Brain (organoid and tissue), 16 donors: ENCODE measurements at places on chromosomes 2 and 18.

- DNase-seq: no peak
Observed at GRCh38 chr18:361100-361732, 93.4 kb upstream of the THOC1 start.

DNA sequence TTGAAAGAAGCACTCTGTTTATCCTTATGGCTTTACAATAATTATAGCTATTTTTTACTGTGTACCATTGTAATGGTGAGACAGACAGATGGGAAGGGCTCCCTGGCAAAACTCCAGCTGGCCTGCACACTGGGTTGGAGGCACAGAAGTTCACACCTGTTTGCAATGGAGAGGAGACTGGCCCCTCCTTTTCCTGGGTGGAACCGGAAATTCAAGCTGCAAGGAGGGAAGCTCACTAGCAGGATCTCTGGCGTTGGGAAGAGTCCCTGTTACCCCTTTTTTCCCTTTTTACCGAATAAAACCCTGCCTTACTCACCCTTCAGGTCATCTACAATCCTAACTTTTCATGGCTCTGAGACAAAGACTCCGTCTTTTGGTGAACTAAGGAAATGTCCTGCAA lies 100.3 kb upstream of the TFPI start:
- DNase-seq: no peak

GRCh38 chr18:79525556-79526467 lies 130.1 kb downstream of the NFATC1 start:
- peak; percentile 53 for DNase-seq

GRCh38 chr2:29373870-29374269 lies 258.7 kb downstream of the CLIP4 start:
- no peak for DNase-seq

GRCh38 chr2:184425083-184425482 lies 173.2 kb upstream of the ZNF804A start:
- no peak for DNase-seq

- DNase-seq: no peak
Observed at GRCh38 chr2:10597956-10598355, 91.8 kb downstream of the NOL10 start.

DNA sequence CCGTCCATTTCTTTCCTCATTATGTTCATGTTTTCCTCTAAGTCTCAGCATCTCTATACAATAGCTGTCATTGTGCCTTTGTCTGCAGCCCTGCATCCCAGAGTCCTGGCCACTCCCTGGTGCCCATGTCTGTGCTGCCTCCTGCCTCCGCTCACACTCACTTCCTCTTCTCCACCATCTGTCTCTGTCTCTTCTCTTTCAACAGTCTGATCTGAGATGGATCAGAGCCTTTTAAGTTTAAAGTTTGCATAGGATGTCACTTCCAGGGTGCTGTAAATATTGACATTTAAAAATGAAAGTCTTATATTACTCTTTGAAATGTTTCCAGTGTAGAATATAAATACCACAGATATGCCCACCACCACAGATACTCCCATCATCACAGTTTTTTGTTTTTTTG lies 42.7 kb downstream of the UBE2F start:
- no peak for DNase-seq

DNA sequence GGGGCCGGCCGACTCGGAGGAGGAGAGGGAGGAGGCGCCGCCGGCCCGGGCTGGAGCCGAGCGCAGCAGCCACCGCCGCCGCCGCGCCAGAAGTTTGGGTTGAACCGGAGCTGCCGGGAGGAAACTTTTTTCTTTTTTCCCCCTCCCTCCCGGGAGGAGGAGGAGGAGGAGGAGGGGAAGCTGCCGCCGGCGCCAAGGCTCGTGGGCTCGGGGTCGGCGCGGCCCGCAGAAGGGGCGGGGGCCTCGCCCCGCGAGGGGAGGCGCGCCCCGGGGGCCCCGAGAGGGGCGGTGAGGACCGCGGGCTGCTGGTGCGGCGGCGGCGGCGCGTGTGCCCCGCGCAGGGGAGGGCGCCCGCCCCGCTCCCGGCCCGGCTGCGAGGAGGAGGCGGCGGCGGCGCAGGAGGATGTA lies 316 bp downstream of the CRIM1 start:
- DNase-seq: no peak

DNA sequence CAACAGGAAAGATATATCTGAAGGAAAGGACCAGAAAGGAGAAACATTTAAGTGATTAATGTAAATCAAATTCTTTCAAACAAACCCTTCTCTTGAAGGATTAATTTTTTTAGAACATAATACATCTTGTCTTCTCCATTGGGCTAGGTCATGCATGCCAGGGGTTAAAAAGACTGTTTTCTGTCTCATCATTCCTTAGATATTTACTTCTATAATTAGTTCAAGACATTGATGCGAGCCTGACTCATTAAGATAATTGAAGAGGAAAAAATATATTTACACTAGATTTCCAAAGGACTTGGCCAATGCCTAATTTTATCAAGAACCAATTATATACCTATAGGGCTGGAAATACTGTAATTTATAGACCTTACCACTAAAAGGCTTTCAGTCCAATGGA lies 166.6 kb upstream of the SETBP1 start:
- no peak for DNase-seq

DNA sequence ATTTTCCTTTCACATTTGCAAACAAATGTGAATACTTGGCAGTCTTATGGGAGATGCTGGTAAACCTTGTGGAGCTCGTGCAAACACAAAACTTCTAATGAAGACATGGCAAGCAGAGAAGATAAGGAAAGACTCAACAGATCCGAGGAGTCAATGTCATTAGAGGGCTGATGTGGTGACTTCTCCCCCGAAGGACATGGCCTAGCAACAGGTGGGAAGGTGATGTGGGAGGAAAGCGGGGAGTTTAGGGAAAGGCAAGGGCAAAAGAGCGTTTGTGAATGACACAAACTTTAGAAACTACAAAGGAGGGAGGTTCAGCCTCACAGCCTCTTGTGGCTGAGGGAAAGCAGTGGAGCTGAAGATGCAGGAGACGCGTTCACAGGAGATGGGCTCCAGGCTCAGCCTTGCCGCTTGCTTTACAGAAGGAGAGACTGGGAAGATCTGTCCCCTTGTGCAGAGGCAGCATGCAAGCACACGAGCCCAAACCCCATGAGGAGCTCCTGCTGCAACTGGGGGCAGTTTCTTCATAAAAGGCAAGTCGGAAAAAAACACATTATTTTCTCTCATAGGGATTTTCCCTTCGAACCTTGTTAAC lies 86.6 kb downstream of the SOWAHC start:
- DNase-seq: no peak

GRCh38 chr2:72427022-72427861 lies 279.6 kb upstream of the CYP26B1 start:
- DNase-seq: no peak

DNA sequence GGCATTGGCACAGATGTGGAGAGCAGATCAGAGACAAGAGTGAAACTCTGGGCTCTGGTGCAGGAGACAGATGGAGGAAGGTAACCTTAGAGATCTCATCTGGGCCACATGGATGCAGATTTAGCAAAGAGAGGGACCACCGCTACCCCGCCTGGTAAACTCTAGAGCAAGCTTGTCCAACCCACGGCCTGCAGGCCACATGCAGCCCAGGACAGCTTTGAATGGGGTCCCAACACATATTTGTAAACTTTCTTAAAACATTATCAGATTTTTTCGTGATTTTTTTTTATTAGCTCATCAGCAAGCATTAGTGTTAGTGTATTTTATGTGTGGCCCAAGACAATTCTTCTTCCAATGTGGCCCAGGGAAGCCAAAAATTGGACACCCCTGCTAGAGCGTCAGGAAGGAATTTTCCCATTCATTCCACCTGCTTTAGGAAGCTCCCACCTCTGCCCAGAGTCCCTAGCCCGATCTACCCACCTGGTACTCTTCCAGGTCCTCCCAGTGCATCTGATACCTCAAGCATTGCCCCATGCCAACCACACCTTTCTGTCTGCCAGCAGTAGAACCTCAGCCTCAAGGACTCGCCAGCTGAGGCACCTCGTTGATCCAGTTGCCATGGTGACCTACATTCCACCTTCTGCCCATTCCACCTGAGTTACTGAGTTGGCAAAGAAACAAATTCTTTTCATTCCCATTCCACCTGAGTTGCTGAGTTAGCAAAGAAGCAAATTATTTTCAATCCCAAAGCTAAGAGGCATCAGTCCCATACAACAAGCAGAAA lies at the start of gene CIB4:
TSS of gene CIB4 (minus strand) at position 586 of the 784 bp plus-strand sequence. CDS start at position 534, 52 bp downstream.
- no peak for DNase-seq

- DNase-seq: no peak
Observed at GRCh38 chr18:3889803-3890202, 439.8 kb downstream of the TGIF1 start.

DNA sequence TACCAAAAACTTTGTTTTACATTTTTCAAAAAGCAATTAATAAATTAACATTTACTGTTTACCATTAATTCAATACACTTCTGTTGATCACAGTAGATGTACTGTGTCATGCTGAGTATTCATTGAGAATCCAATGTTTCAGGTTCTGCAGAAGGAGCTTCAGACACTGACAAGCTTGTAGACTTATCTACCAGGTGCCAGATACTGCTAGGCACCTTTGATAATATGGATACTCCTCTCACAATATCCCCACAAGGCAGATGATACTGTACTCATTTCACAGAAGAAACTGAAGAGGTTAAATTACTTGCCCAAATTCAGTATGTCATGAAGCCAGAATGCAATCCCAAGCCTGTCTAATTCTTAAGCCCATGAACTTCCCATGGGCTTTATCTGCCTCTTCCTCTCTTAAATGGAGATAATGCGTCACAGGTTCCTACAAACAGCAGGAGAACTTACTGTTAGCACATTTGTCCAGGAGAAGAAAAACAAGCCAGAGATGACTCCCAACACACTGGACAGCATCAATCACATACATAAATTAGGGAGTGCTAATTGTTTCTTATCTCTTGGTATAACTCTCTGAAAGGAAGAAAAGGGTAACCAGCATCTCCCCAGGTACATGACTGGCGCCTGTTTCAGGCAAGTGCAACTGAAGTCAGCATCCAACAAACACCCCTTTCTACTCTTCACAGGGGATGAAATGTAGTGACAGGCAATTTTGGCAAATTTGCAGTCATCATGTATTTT lies 27.4 kb downstream of the ITSN2 start:
- no peak for DNase-seq

GRCh38 chr2:8514796-8515758 lies 166.8 kb upstream of the ID2 start:
- DNase-seq: no peak

- DNase-seq: no peak
Observed at GRCh38 chr2:221635949-221636348, 63.8 kb upstream of the EPHA4 start.

DNA sequence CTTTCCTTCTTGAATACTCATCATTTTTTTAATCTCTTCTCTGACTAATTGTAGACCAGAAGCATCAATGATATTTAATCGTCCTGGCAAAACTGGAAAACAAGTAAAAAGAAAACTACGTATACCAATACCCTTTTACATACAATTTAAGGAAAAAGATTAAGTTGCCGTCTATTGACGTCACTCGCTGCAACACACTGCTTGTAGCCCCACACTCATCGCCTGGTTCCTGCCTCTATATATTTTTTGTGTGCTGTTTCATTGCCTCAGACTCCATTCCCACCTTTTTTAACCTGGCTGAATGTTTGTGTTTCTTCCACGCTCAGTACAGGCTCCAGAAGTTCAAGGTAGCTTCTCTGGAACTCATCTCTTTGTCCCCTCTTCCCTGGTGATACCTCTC lies 536.2 kb downstream of the METTL4 start:
- no peak for DNase-seq

- no peak for DNase-seq
Observed at GRCh38 chr2:163121483-163121882, 282.9 kb upstream of the KCNH7 start.

GRCh38 chr2:215654148-215654819 lies 218.4 kb upstream of the FN1 start:
- DNase-seq: no peak

DNA sequence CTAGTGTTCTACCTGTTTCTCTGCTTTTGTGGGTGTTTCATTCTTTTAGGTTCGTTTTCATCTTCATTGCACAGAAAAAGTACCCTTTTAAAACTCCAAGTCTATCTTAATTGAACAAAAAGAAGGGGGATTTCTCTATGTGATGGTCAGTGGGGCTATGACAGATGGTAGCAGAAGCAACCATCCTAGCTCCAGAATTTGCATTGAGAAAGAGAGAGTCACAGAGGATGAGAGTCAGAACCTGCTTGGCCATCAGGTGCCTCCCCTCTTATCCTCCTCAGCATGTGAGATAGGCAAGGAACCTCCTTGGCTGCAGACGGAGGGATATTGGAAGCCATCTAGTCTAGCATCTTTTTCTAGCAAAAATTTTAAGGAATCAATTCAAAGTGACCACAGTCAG lies 398.0 kb upstream of the DCC start:
- DNase-seq: no peak

DNA sequence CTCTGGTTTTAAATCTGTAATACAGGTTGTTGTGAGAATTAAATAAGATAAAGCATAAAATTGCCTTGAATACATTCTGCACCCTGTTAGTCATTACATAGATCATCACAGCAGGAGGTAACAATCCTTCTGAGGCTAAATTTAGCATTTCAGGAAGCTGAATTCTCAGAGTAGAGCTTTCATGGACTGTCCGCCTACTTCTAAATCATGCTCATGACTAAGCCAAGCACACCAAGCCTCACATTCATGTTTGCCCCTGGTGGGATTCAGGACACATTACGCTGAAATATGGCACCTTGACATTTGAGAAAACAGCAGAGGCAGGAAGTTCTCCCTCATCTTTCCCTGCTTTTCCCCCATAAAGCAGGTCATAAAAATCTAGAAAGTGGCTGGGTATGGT lies 16.6 kb upstream of the PIK3C3 start:
- DNase-seq: no peak

DNA sequence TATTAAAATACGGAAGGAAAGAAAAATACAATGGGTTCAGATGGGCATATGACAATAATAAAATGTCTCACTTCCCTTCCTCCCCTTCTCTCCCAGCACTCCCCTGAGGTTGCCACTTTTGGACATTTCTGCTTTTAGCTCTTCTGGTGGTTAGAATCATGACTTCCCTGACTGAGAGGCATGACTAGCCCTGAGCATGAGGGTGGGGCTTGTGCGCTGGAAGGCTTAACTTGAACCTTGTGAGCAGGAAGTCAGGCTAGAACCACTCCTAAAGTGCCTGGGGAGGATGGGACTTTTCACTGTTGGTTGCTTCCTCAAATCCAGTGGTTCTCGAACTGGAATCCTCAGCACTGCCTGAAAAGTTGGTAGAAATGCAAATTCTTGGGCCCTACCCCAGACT lies 19.7 kb upstream of the ARHGAP25 start:
- no peak for DNase-seq

DNA sequence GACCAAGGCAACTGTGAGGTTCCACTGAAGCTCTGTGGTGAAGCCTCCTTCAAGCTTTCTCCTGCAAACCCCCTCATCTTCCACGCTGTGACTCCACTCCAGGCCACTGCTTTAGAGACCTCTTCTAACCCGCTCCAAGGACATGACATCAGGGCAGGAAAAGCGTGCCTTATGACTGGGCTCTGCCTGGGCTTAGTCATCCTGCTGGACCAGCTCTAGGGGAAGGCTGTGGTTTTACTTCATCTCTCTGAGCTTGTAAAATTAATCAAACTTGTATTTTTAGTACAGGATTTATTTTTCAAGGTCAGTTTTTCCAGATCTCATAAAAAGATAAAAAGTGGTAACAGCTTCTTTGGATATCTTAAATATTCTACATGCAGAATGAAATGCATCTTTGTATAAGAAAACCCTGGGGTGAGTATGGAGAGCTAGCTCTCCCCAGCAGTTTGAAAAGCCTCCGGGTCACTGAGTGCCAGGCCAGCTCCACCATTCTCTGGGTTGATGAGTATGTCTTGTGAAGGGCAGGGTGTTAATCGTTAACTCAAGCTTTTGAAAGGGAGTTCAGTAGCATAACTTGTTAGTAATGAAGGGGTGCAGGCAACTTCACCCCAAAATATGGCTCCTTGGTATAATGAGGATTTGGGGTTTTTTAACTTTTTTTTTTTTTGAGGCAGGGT lies 33.1 kb upstream of the YPEL5 start:
- no peak for DNase-seq

GRCh38 chr2:171180229-171180930 lies 19.7 kb upstream of the TLK1 start:
- DNase-seq: no peak
